ENCODE measurements at places on chromosomes 12 and 14.

DNA sequence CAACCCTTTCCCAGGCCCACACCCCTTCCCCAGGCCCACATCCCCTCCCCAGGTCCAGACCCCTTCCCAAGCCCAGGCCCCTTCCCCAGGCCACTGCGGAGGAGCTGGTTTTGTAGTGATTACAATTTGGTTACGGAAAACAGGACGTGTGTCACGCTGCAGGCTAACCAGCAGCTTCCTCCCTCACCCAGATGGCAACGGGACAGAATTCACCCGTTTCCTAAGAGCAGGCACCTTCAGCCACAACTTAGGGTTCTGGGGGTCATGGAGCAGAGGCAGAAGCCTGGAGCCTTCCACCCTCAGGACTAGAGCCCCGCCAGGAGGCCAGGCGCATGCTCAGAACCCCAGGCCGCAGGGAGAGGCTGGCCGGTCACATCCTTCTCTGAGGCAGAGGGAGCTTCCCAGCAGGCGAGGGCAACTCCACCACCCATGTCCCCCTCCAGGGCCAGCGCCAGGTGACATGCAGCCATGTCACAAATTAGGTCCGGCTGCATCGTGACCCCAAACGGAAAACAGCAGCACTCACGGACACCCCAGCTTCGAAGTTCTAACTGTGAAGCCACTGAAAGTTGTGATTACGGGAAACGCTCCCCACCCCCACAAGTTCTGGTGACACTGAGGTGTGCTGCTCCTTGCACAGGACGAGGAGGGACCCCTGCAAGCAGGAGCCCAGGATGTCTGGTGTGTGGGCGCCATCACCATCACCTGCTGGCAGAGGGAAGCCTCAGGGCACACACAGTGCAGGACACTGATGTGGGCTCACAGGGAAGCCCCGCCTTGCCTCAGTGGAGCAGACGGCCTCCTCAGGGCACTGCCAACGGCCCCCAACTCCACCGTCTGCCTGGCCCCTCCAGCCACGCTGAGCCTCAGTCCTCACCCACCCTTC lies 7.7 kb downstream of the BRF1 start:
- ATAC-seq, result peak; percentile 19

- no peak for ATAC-seq
These were observed 14.7 kb downstream of the KRT2 start for GRCh38 chr12:52637299-52637698.

DNA sequence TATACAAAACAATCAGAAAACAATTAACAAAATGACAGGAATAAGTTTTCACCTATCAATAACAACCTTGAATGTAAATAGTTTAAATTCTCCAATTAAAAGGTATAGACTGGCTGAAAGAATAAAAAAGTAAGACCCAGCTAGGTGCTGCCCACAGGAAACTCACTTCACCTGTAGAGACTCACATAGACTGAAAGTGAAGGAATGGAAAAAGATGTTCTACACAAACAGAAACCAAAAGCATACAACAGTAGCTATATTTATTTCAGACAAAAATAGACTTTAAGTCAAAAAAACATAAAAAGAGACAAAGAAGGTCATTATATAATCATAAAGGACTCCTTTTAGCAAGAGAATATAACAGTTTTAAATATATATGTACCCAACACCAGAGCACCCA lies 152.4 kb upstream of the PWP1 start:
- no peak for ATAC-seq

GRCh38 chr14:100303179-100303578 lies 3.1 kb downstream of the SLC25A29 start:
- no peak for ATAC-seq

- ATAC-seq, result no peak
These were observed 113.2 kb downstream of the CAND1 start for GRCh38 chr12:67382241-67382871.

- ATAC-seq, result no peak
These were observed 15.8 kb upstream of the SLC16A7 start for GRCh38 chr12:59580050-59580449.

GRCh38 chr12:12384571-12385340 lies 27.9 kb downstream of the BORCS5 start:
- no peak for ATAC-seq

GRCh38 chr12:21774358-21775132 lies at the start of gene KCNJ8:
Gene KCNJ8, minus strand, starts transcription at chr12:21774706. Its CDS starts 1,090 bp downstream, at chr12:21773616.
- no peak for ATAC-seq

DNA sequence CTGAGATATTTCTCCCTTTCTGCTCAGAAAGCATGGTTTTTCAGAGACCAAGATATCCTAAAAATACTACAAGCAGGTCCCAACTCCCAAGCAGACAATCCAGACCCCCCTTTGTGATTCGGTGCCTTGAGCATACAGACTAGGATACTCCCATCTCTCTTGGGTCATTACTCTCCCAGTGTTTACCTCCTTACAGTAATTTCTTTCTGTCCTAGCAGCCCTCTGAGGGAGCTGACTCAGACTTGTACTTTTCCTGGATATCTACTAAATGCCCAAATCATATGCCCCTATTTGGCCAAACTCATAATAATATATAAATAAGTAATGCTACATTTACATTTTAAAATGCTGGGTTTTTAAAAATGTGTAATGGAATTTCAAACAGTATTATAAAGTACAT lies 355.6 kb downstream of the LRIG3 start:
- ATAC-seq, result no peak

- no peak for ATAC-seq
These were observed 146.8 kb upstream of the DIO2 start for GRCh38 chr14:80358112-80358511.

GRCh38 chr12:52335598-52336262 lies 14.5 kb upstream of the KRT83 start:
- ATAC-seq, result no peak

DNA sequence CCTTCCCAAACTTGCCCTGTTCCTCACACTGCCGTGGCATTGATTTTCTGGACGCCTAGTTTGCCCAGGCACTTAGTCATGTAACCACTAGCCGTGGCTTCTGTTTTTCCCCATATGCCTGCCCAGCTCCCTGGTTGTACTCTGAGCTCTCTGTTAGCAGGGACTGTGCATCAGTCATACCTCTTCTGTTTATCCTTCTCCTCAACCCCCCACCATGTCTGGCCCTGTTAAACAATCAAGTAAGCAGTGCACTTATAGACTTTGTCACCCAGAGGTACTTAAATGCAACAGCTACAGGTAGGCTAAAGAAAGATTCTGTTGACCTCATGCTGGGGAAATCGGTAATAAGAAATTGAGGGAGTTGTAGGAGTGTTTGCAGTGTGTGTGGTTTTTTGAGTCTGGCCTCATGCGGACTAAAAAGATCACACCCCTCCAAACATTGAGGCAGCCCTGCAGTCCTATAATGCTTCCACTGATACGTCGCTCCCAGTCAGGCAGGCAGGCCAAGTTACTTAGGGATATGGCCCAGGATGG lies 17.0 kb downstream of the UBE3B start:
- ATAC-seq, result no peak

DNA sequence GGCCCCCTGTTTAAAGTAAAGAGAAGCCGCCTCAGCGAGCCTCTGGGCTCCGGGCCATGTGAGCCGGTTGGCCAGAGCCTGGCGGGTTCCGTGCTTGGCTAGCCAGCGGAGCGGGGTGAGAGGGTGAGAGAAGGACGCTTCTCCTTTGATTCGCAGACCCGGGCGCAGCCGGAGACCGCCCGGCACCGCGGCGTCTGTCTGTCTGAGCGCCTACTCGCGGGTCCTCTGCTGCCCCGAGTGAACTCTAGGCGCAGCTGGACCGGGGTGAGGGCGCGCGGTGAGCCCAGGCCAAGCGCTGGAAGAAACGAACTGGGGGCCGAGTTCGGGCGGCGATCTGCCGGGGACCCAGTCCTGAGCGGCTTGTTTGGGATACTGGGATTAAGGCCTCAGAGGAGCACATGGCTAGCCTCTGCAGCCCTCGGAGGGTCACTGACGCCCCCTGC lies 41.4 kb upstream of the TBX5 start:
- ATAC-seq, result no peak

DNA sequence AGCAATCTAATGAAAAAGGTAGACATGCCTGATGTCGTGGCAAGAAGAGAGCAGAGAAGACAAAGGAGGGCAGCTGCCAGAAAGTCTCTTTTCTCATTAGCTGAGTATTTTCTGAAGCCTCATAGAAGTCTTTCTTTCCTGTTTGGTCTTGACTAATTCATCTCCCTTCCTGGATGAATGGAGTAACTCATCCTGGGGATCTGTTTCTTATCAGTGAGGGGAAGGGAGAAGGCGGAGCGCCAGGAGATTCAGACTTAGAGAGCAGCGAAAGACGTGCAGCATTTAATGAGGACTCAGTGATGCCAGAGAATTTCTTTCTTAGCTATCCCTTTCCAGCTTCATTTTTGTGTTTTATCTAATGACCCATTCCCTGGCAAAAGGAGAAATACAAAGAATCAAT lies 89.4 kb downstream of the SLC15A4 start:
- ATAC-seq, result no peak

- peak; percentile 26 for ATAC-seq
These were observed 559 bp upstream of the CKAP4 start for GRCh38 chr12:106248312-106248845.

DNA sequence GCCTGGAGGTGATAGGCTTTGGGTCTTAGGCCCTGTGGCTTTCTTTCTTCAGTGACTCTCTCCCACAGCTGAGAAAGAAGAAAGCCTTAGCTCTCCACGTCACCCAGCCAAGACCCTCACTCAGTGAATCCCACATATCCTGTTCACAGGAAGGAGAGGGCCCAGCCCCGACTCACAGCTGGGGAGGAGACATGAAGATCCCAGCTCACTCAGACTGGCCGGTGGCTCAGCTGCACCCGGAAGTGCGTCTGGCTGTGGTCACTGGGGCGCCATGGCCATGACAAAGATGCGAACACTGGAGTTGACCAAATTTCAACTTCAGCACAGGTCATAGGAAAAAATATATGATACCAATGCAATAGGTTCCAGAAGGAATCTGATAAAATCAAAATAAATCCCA lies 14.2 kb downstream of the DLK1 start:
- ATAC-seq, result no peak

DNA sequence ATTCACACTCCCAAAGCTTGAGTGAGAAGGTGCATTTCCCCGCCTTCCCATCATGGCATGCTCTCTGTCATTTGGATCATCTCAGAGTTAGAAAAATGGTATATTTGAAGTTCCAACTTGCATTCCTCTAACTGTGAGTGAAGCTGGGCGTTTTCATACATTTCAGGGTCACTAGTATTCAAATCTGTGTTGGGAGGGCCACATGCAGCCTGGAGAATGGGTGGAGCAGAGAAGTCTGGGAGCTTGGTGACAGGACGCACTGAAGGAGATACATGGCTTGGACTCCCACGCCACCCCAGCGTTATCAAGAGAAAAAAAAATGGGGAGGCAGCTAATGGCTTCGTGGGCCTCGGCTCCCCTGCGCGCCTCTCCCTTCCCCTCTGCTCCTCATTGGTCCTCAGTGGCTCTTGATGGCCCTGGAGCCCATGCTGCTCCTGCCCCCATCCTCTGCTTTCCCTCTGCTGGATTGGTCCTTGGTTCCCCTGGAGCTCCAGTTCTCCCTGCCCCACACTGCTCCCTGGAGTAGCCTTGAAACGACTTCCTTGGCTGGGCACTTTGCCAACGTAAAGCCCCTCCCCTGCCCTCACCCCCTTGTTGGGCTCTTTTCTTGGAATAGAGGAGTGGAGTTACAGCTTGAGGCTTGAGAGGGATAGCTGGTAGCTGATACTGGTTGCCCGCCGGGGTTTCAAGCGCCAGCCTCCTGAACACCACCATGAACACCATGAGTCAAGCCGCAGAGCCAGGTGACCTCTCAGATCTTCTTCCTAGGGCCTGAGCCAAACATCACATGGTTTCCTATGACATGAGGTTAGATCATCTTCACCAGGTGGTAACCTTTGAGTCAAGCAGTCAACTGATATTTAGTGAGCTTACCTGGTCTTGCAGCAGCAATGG lies 139.6 kb downstream of the PRKCH start:
- ATAC-seq, result peak; percentile 66

GRCh38 chr12:2118061-2118460 lies 65.3 kb downstream of the CACNA1C start:
- no peak for ATAC-seq

DNA sequence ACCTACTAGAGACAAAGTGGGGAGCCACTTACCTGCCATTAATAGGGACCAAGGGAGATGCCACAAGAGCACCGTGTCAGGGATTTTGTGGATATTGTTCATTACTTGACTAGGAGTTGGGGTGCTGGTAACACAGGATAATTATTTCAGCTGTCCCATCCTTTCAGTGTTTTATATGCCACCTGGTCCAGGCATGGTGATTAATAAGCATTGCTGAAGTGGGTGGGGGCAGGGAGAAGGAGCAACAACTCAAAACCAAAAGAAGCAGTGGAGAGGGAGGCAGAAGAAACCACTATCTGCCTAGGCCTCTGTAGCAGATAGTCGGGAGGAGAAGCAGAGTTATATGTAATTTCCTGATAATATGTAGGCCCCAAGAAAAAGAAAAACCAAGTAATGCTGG lies 184.6 kb downstream of the NPAS3 start:
- ATAC-seq, result no peak

- ATAC-seq, result no peak
These were observed 40.5 kb upstream of the PTGR2 start for GRCh38 chr14:73811164-73811503.

- ATAC-seq, result no peak
These were observed 58.2 kb downstream of the GRIP1 start for GRCh38 chr12:66620688-66621087.

DNA sequence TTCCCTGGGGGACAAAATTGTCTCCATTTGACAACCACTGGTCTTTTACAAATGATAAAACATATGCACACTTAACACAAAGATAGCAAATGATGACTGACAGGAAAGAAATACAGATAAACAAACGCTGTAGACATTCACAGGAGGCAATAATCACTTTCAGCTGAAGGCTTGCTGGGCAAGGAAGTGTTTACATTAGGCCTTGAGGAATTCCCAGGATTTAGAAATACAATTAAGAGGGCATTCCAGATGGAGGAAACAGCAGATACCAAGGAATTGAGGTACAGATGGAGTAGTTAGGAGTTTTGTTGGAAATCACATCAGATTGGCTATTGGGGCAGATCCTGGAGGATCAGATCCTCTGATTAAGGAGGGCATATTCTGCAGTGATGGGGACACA lies 93.9 kb downstream of the DYRK2 start:
- ATAC-seq, result no peak

GRCh38 chr12:131674373-131674772 lies 36.5 kb upstream of the SFSWAP start:
- ATAC-seq, result no peak

DNA sequence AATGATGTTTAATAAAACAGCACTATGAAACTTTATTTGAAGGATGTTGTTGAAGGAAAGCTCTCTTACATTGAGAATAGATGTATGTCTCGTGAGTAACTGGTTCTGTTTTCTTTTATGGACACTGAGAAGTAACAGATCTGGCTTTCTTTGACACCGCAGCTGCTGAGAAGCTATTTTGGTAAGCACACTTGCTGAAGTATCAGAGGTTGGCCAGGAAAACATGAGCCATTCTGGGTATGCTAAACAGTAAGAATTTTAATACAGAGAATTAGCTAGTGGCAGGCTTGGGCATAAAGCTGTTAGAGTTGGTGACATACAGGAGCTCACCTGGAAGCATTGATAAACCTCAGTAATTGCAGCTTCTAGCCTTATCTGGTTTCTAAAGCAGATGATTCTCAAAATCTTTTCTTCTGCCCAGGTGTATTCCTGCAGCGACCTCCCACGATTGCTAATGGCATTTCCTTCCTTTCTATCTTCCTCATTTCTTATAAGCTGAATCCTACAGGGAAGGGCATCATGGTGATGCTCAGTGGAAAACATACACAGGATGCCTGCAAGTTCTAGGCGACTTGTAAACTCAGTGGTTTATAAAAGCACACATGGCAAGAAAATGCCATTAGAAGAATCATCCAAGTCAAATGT lies 291.6 kb upstream of the SLC16A7 start:
- ATAC-seq, result no peak

GRCh38 chr12:52494518-52494917 lies 1.5 kb upstream of the KRT6A start:
- peak; percentile 26 for ATAC-seq

All from esophagus mucosa (tissue), 1 donor.